ENCODE measurements at places on chromosomes 6 and 20. TPM values are rescaled to one million over a fixed set of nuclear protein-coding genes. Genes with fewer than 3 reads are reported as not detected.

RBPJL gene
- not detected for total RNA-seq

TTBK1 gene
- not detected for total RNA-seq

- DNase-seq = no peak
These were observed 224.8 kb upstream of the RREB1 start for GRCh38 chr6:6883011-6883410.

GRCh38 chr20:3804254-3804751 lies 8.2 kb downstream of the CDC25B start:
- no peak for DNase-seq

DNA sequence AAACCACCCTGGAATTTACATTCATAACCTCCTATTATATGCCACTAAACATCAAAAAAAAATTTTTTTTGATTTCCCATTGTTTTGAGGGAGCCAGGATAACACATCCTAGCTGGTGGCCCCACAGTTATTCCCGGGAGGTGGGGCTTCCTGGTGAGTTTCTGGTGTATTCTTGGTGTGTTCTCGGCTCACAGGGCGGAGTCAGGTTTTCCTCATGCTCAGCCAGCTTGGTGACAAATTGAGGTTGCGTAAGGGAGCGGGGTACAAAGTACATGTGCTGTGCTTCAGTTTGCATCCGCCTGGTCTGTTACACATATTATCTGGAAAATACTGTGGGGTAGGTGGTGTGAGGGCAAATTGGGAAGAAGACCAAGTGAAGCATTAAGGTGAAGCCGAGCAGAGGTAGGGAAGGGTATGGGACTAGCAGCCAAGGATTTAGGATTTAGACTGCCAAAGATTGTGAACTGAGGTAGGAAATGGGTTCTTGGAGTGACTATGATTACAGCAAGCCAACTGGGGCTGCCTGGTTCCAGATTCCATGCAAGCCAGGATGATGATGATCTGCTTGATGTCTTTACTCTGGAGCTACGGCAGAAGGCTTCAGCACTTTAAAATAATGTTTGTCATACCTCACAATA lies 46.2 kb upstream of the EEF1A1 start:
- DNase-seq = no peak

- no peak for DNase-seq
These were observed 48.7 kb upstream of the SRSF6 start for GRCh38 chr20:43408848-43409576.

Data from activated naive CD8-positive, alpha-beta T cell treated with anti-CD3 and anti-CD28 coated beads, Interleukin-2, amount 10 ng/mL, durations not matched to agents 7 days and 5 days (primary cell).